ENCODE measurements at places on chromosomes 6 and 20. TPM values are rescaled to one million over a fixed set of nuclear protein-coding genes. Genes with fewer than 3 reads are reported as not detected.

The ADGRF4 gene
- not detected for total RNA-seq

The OPRL1 gene
- total RNA-seq, result 0.48 TPM

The GSTA1 gene
- not detected for total RNA-seq

The RGL2 gene
- 46.9 TPM for total RNA-seq

The TM9SF4 gene
- 31.6 TPM for total RNA-seq

The VEGFA gene
- 233 TPM for total RNA-seq

The FRK gene
- 2.6 TPM for total RNA-seq

The ZFP57 gene
- not detected for total RNA-seq

The HMGCLL1 gene
- total RNA-seq, result 1.2 TPM

The SNAP91 gene
- total RNA-seq, result 1.4 TPM

The ANGPT4 gene
- not detected for total RNA-seq

The RIMS1 gene
- total RNA-seq, result 1.2 TPM

The ANKRD6 gene
- 6.5 TPM for total RNA-seq

The PREP gene
- 26.2 TPM for total RNA-seq

The AURKA gene
- total RNA-seq, result 3.2 TPM

The SYCP2L gene
- total RNA-seq, result 1.00 TPM

The HLA-DPA1 gene
- total RNA-seq, result 35.8 TPM

The SFT2D1 gene
- total RNA-seq, result 25.1 TPM

The PLEKHG1 gene
- 19.5 TPM for total RNA-seq

The DHX16 gene
- 21.6 TPM for total RNA-seq

The PBX2 gene
- total RNA-seq, result 46.9 TPM

The ARMH2 gene
- total RNA-seq, result not detected

The LY6G5B gene
- 6.5 TPM for total RNA-seq

The CD24 gene
- total RNA-seq, result 0.78 TPM
